Activated T-cell treated with anti-CD3 and anti-CD28 coated beads for 24 hours (primary cell): ENCODE measurements at places on chromosomes 11 and 22.

DNA sequence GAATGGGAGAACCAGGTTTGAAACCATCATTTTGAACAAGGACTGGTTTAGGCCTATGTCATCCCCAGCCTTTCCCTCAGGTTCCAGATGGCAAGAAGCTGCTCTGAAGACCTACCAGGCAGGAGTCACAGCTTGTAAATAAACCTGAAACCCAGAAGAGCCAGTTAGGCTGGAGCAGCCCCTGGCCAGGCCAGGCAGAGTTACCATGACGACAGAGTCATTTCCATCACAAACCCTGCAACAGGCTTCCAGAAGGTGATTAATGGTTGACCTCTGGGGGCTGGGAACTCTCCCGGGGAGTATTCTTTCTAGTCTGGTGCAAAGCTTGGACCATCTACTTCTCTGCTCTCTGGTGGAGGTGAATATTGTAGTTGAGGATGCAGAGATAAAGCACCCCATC is 164.1 kb upstream of the NCAM1 start:
- no peak for DNase-seq

DNA sequence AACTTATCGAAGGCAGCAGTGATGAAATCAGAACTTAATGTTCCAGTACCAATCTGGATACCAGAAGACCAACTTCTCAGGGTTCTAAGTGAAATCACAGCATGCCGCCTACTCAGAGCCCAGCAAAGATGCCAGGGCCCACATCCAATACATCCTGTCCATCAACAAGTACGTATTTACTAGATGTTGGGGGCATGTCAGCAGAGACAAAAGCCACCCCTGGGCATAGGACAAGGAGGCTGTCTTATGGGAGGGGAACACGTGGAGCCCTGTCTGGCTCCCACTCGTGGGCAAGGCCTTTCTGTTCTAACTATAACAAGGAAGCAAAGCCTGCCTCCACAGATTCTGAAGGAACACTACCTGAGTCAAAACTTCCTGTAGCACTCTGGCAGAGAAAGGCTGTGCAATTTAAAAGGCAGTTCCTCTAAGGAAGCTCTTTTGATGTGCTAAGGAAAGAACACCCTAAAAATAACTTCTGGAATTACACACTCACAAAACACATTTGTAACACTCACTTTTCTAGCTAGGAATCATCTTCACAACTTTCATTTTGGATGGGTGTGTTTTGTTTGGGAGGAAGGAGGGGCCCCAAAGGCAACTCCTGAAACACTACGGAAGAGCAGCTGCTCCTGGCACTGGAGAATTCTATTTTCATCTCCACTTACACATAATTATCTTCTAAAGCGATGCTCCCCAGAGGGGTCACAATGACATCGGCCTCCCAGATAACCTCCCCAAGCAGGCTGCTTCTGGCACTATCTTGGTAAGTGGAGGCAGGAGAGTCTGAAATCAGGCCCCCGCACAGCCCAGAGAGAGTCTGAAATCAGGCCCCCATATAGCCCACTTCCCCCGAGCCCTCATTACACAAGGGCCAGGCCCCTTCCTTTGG is 14.2 kb downstream of the SMCO4 start:
- DNase-seq, result no peak

DNA sequence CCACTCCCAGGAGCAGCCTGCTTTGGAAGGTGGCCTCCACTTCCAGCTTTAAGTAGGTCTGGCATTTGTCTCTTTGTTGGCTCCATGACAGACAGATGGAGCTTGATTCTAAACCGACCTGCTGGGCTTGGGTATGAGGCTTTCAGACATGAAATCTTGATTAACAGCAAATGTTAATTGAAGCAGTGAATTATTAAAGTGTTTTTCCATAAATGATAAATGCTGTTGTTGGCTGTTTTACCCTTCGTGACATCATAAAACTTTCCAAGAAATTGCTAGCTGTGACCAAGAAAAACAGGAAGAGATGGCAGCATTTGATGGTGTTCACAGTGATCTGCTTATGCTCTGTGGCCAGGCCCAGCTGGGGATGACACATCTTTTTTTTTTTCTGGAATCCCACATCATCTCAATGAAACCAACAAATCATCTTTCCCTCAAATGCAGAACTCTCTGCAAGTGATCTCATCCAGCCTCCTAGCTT is 66.1 kb downstream of the RBMXL2 start:
- DNase-seq, result no peak

GRCh38 chr22:37109242-37109917 is at the start of gene TMPRSS6:
Gene TMPRSS6 (minus strand): TSS chr22:37109713. CDS start chr22:37103417, 6,296 bp downstream.
- no peak for DNase-seq

DNA sequence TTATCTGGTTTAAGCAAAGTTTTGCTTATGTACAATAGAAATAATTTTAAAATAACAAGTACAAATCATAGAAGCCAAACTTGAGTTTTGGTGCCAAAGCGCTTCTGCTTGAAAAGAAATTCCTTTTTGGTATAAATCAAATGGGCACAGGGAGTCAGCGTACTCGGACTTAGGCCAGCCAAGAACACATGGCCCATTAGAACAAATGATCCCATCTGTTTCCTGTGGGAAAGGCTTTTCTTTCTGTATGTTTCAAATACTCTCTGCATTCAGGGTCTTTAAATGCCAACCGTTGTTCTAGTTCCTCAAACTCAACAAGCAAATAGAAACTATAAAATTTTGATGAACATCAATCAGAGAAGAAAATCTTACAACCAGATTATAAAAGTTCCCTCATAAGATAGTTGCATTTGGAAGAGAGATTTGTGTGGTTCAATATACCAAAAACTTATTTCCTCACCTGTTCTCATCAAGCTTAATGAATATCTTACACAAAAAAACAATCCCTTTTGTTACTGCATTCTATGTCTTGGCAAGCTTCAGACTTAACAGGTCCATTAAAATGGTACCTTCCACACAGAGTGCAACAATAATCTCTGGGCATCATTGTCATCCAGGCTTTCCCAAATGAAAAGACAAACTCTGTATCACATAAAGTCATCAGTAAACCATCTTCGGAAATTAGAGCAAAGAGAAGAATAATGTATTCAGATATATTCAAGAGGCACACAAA is 739.8 kb upstream of the API5 start:
- DNase-seq, result no peak

DNA sequence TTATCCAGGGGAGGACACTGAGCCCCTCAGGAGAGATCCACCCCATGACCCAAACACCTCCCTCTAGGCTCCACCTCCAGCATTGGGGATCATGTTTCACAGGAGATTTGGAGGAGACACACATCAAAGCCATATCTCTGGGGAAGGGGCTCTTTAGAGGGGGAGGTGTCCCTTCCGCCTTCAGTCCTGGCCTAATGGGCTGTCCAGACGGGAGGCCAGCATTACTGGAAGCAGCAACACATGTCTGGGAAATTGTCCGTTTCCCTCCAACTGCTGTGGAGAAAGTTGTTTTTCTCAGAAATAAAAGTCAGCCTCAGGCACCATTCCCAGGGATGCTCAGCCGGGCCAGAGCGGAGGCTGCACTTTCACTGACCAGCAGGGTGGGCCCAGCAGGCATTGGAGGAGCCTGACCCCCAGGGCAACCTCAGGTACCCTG is 9.5 kb downstream of the CACNA1I start:
- no peak for DNase-seq

DNA sequence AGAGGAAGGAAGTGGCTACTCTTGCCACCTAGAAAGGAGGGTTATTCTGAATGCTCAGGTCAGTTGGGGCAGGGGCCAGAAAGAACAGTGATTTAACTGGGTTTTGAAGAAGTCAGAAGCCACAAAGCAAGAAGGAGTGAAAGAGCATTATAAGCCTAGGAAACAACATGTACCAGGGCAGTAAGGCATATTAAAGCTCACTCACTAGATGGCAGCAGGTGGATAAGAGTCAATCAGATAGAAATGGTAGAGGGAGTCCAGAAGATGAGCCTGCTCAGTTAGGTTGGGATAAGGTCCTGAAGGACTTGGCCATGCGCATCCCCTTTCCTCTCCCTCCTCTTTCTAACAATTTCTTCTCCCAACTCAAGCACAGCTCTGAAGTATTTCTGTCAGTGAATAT is 22.0 kb upstream of the PATE1 start:
- DNase-seq, result no peak

GRCh38 chr22:28231441-28231840 is 312.4 kb upstream of the PITPNB start:
- no peak for DNase-seq

DNA sequence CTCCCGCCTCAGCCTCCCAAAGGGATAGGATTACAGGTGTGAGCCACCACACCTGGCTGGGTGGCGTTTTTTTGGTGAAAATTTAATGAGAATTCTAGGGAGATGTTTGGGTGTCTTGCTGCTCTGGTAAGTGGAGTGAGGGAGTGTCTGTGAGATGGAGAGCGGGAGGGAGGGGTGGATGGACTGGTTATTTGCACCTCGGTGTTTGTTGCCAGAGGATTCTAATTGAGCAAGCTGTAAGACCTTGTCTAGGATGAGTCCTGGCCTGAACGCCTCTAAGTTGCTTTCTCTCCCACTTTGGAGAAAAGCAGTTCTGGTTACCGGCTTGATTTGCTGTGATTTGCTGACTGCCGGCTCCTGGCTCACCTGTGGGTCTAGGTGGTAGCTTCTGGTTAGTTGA is 22.0 kb upstream of the GRAMD4 start:
- no peak for DNase-seq

GRCh38 chr11:34870548-34871196 is 45.5 kb downstream of the APIP start:
- no peak for DNase-seq

DNA sequence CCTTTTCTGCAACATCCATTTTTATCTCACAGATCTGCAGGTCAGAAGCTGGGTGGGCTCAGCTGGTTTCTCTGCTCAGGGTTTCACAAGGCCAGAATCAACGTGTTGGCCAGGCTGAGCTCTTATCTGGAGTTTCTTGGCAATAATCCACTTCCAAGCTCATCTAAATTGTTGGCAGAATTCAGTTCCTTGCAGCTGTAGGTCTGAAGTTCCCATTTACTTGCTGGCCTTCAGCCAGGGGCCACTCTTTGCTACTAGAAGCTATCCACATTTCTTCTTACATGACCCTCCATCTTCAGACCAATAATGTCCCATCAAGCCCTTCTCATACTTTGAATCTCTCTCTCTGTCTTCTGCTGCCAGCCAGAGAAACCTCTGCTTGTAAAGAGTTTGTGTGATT is 103.5 kb downstream of the WNT11 start:
- no peak for DNase-seq

DNA sequence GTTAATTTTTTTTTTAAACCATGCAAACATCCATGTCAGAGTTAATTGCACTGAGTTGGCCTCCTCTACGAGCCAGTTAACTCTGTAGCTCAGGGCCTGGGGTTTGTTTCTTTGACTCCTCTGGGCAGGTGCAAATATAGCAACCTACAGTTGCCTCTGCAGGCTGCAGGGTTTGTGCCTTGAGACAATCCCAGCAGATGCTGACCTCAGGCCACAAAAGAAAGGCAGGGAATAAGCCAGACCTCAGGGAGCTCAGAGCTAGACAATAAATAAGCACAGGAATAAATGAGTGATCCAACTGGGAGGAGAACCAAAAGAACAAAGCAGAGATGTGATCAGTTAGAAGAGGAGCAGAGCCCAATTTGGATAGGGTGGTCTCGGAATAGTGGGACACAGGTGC is 390.8 kb downstream of the SHANK2 start:
- DNase-seq, result no peak

DNA sequence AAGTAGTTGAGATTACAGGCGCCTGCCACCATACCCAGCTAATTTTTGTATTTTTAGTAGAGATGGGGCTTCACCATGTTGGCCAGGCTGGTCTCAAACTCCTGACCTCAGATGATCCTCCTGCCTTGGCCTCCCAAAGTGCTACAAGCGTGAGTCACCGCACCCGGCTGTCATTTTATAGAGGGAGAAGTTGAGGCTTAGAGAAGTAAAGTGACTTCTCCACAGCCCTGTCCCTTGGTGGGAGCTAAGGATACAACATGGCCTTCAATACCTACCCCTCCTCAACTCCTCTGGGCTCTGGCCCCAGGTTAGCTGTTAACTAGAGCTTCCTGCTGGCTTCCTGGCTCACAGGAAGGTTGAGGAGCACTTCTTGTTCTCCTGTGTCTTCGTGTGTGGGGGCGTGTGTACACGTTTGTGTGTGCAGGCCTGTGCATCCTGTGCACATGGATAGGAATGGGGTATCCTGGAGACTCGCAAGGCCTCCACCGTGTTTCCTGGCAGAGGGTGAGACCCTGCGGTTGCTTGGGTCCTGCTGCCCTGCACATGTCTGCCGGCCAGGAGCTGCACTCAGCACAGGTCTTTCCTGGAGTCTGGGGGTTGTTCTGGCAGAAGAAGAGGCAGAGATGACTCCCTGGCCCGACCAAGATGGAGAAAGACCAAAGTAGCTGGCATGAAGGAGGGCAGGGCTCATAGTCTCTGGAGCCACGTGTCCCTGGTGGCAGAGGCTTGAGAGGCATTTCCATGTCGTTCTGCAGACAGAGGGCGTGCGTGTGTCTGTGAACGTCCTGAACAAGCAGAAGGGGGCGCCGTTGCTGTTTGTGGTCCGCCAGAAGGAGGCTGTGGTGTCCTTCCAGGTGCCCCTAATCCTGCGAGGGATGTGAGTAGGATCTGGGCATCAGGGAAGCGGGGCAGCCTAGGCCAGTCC is 2.4 kb downstream of the SIDT2 start:
- DNase-seq, result peak; percentile 40

- no peak for DNase-seq
Observed at GRCh38 chr11:503179-503981, 3.7 kb downstream of the RNH1 start.

DNA sequence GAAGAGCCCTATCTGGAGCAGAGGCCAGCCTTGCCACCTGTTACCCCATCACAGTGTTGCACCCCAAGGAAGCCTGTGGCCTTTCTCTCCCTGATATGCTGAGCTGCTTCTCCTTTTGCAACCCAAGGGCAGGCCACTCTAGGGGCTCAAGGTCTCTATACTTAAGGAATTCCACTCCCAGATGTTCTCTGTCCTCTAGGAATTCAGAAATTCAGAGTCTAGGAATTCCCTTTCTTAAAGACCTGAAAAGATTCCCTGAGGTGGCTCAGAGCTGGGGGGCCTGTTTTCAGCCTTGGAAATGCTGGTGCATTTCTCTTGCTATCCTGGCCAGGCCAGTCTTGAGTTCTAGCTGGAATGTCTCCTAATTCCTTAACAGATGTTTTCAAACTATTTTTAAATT is 68.0 kb upstream of the OLFML1 start:
- DNase-seq, result no peak

- DNase-seq, result no peak
Observed at GRCh38 chr22:38540701-38541100, 29.3 kb downstream of the DMC1 start.

GRCh38 chr11:123692961-123693360 is 38.5 kb upstream of the SCN3B start:
- DNase-seq, result no peak
